Endothelial cell of umbilical vein (primary cell): ENCODE measurements at places on chromosomes 6 and 20. TPM values are rescaled to one million over a fixed set of nuclear protein-coding genes. Genes with fewer than 3 reads are reported as not detected.

VWA7 gene
- 0.11 and 0.21 TPM in 2 replicates for polyA plus RNA-seq

TBXT gene
- not detected in 2 replicates for polyA plus RNA-seq

PTPN1 gene
- 38.9 and 41.1 TPM in 2 replicates for polyA plus RNA-seq

ALDH5A1 gene
- polyA plus RNA-seq: 0.49 and 0.51 TPM in 2 replicates

TRIM15 gene
- not detected in 2 replicates for polyA plus RNA-seq

HEY2 gene
- 0.03 and 0.07 TPM in 2 replicates for polyA plus RNA-seq

NRN1 gene
- polyA plus RNA-seq: 10.9 and 12.8 TPM in 2 replicates

DNA sequence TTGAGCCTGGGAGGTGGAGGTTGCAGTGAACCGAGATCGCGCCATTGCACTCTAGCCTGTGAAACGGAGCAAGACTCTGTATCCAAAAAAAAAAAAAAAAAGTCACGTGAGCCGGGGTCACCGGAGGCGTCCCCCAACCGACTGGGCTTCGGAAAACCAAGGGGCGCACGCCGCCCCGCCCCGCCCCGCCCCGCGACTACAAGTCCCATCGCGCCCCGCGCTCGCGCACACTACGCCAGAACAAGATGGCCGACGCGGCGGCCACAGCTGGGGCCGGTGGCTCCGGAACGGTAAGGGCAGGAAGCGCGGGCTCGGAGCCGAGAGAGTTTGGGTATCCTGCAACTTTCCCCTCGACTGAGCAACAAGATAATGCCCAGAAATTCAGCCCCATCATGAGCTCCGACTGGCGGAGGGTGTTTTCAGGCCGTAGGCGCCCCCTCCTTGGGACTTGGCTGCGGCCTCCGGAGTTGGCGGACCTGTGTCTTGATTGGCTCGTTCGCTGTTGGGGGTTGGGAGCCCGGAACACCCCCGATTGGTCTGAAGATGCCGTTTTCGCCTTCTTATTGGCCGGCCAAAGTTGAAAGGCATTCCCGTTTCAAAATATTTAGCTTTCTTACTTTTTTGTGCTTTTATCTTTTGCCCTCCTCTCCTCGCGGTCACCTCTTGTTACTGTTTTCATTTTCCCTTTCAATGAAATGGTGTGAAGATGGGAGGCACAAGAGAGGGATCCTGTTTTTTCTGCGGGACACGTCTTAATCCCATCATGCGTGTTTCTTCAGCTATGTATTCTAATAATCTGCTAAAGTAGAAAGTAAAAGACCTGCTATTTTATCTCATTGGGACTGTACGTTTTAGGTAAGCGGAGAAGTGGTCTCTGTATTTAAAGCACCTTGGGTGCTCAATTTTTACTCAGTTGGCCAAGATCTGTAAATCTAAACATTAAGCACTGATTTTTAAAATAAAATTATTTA lies at the start of gene TAF8:
Gene TAF8, plus strand, starts transcription at position 228 of the 971 bp plus-strand sequence. Its CDS starts 18 bp downstream, at position 246.
- no peaks in the 10 kb centered on the region for H3K27me3 ChIP-seq
- H3K4me1 ChIP-seq: peaks cover 31% of the 10 kb centered on the region
- DNase-seq: peak; percentile 92

DNA sequence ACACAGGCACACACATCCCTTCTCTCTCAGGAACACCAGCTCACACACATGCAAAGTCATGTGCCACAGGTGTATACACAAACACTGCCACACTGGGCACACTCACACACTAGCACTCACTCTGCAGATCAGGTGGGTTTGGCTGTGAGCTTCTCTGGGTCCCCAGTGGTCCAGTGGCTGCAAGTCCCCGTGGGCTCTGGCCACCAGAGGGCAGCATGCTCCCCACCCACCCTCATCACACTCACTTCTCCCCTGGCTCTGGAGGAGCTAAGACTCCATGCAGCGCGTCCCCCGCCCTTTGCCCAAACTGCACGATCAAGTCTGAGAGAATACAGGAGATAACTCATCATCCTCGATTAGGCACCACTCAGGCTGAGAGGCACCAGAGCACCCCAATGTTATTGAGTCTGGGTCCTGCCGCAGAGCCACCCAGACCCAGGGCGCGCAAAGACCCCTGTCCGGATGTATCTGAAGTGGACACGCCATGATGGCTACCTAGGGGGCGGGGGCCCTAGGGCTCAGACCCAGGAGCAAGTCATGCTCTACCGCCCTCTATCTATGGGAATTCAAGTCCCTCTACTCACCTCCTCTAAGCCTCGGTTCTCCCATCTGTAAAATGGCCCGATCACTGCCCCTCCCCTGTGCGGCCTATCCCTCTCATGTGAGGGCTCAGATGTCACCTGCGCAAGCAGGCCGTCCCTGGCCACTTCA lies 90.5 kb downstream of the GRM4 start:
- H3K4me3 ChIP-seq: no peak overlapping the region
- no peaks in the 10 kb centered on the region for H3K4me1 ChIP-seq
- H3K36me3 ChIP-seq: no peaks in the 10 kb centered on the region
- DNase-seq: peak; percentile 61

DNA sequence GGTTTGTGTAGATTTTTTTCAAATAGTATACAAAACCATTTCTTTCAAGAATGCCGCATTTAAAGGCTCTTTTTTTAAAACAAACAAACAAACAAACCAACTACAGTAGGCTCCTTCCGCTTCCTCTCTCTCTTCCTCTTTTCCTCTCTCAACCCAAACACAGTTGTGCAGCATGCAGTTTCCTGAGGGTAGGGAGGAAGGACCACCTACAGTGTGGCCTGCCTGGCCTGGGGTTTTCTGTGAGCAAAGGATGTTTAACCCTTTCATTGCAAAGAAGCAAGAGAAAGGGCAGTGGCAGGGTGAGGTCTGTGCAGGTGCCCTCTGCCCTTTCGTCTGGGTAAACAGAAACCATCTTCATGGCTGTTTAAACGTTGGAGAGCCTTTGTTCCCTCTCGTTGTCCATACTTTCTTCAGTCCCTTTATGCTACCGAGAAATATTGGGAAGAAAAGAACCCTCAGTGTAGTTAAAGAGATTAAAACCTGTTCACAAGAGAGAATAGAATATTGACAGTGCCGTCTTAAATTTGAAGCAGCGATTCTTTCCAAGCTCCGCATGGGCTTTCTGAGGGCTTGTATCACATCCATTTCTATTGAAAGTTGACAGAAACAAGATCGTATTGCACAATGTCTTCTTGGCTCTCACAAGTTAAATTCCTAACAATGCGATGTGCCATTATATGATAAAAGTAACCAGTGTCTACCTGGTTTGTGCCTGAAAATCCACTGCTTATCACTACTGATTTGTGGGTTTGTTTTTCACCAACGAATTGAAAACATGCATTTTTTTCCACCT lies 215.5 kb upstream of the SNX9 start:
- peaks cover 4% of the 10 kb centered on the region for H3K36me3 ChIP-seq
- H3K27me3 ChIP-seq: no peaks in the 10 kb centered on the region
- no peak for DNase-seq
- no peaks in the 10 kb centered on the region for H3K4me1 ChIP-seq
- no peak overlapping the region for H3K4me3 ChIP-seq
- no peak overlapping the region for H3K27ac ChIP-seq

GRCh38 chr20:53330601-53331140 lies 263.0 kb downstream of the ZNF217 start:
- H3K4me3 ChIP-seq: no peak overlapping the region
- no peak overlapping the region for H3K27ac ChIP-seq
- DNase-seq: no peak
- H3K36me3 ChIP-seq: no peaks in the 10 kb centered on the region
- H3K4me1 ChIP-seq: no peaks in the 10 kb centered on the region

DNA sequence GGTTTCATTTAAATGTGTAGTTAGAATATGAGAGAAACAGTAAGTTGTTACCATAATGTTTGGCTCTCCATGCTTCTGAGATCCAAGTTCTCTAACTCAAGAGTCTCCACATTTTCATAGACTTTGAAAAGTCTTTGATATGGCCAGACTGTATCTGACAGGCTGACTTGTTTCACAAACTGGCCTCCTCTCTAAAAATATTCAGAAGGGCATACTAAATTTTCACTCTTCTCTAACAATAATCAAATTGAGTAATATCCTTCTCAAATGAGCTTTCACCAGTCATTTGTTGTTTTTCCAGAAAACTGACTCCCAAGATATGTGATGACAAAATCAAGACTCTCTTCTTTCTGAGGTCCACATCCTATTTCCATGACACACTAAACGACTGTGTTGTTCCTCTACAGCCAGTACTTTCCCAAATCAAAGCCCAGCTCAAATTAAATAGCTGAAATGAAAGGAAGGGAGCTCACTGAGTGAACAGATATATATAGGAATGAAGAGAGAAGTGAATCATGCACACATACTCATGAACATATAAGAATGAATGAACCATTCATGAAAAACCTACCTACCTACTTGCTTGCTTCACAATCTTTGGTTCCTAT lies 15.1 kb downstream of the HIVEP2 start:
- no peaks in the 10 kb centered on the region for H3K27me3 ChIP-seq
- no peak overlapping the region for H3K4me3 ChIP-seq
- DNase-seq: no peak
- no peak overlapping the region for H3K27ac ChIP-seq
- no peaks in the 10 kb centered on the region for H3K36me3 ChIP-seq

- no peaks in the 10 kb centered on the region for H3K4me1 ChIP-seq
- no peak overlapping the region for H3K4me3 ChIP-seq
- no peak for DNase-seq
- no peak overlapping the region for H3K27ac ChIP-seq
- no peaks in the 10 kb centered on the region for H3K27me3 ChIP-seq
- H3K36me3 ChIP-seq: no peaks in the 10 kb centered on the region
Observed at GRCh38 chr6:117771403-117771802, 96.1 kb downstream of the NUS1 start.

GRCh38 chr6:31705931-31706330 lies 735 bp upstream of the LY6G6F start:
- DNase-seq: no peak
- no peak overlapping the region for H3K4me3 ChIP-seq
- H3K4me1 ChIP-seq: peaks cover 15% of the 10 kb centered on the region
- H3K27ac ChIP-seq: no peak overlapping the region

GRCh38 chr6:99297415-99297814 lies 52.1 kb downstream of the FAXC start:
- H3K4me1 ChIP-seq: no peaks in the 10 kb centered on the region
- H3K27me3 ChIP-seq: no peaks in the 10 kb centered on the region
- no peak overlapping the region for H3K27ac ChIP-seq
- no peaks in the 10 kb centered on the region for H3K36me3 ChIP-seq
- no peak for DNase-seq
- no peak overlapping the region for H3K4me3 ChIP-seq

GRCh38 chr20:16262594-16262993 lies 310.7 kb downstream of the KIF16B start:
- H3K27me3 ChIP-seq: no peaks in the 10 kb centered on the region
- no peaks in the 10 kb centered on the region for H3K36me3 ChIP-seq
- no peak overlapping the region for H3K4me3 ChIP-seq
- no peak overlapping the region for H3K27ac ChIP-seq
- H3K4me1 ChIP-seq: no peaks in the 10 kb centered on the region

- no peak overlapping the region for H3K27ac ChIP-seq
- H3K27me3 ChIP-seq: no peaks in the 10 kb centered on the region
- peaks cover 2% of the 10 kb centered on the region for H3K36me3 ChIP-seq
- DNase-seq: no peak
- H3K4me3 ChIP-seq: no peak overlapping the region
- peaks cover 3% of the 10 kb centered on the region for H3K4me1 ChIP-seq
Observed at GRCh38 chr20:51400051-51400926, 142.2 kb downstream of the NFATC2 start.

DNA sequence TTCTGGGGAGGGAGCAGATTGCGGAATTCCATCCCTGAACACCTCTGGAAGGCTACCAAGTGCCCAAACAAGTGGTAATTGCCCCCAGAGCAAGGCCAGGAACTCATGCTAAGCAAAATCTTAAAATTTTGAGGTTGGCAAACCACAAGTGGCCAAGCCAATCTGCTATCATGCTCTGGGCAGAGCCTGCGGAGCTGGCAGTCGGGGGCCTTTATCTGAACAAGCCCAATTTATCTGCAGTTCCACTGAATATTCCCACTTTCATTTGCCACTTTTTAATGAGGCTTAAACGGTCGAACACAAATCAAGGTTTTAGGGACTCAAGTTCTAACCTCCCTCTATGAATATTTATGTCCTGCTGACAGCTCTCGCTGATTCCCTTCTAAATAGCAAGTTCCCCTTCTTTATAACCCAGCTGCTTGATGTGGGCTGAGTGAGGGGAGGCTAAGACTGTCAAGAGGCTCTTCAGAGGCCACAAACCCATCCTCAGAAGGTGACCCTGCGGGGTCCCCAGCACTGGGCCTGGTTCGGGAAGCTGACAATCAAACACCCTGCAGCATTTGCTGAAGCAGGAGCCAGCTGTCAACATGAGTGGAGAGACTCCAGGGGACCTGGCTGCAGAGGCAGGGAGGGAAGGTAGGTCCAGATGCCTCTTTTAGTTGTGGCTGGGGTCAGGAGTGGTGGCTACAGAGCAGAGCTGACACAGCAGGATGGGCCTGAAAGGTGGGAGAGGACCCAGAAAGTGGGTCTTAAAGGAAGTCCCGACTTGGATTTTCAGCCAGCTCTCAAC lies 11.9 kb downstream of the CCDC167 start:
- DNase-seq: no peak
- no peak overlapping the region for H3K4me3 ChIP-seq
- no peaks in the 10 kb centered on the region for H3K4me1 ChIP-seq
- H3K27ac ChIP-seq: no peak overlapping the region
- H3K27me3 ChIP-seq: no peaks in the 10 kb centered on the region

GRCh38 chr6:31961616-31962015 lies 2.6 kb downstream of the SKIC2 start:
- no peak overlapping the region for H3K4me3 ChIP-seq
- DNase-seq: no peak
- H3K27ac ChIP-seq: no peak overlapping the region
- H3K36me3 ChIP-seq: peaks cover 9% of the 10 kb centered on the region

DNA sequence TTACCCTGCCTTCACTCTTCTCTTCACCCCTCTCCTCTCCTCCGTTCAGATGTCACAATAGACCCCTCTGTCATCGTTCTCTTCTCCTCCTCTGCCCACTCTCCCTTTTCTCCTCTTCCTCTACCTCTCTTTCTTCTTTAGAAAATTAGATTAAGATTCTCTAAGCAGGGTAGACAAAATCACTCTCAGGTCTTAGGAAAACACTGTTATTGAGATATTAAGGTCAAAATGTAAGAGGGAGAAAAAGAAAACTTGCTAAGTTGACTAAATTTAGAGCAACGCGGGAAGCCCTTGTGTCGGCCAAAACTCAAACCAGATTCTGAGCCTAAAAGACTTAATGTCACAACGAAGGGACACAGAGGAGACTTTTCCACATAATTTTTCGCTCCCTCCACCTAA lies 22.1 kb upstream of the ZNF184 start:
- H3K4me1 ChIP-seq: peaks cover 7% of the 10 kb centered on the region
- H3K27me3 ChIP-seq: peaks cover 23% of the 10 kb centered on the region

GRCh38 chr6:113901482-113901881 lies 44.3 kb downstream of the MARCKS start:
- H3K4me3 ChIP-seq: no peak overlapping the region
- H3K27ac ChIP-seq: no peak overlapping the region
- H3K36me3 ChIP-seq: no peaks in the 10 kb centered on the region
- H3K27me3 ChIP-seq: no peaks in the 10 kb centered on the region
- DNase-seq: peak; percentile 89

GRCh38 chr6:160238761-160239751 lies 19.6 kb downstream of the SLC22A2 start:
- no peak overlapping the region for H3K27ac ChIP-seq
- H3K36me3 ChIP-seq: no peaks in the 10 kb centered on the region
- H3K4me3 ChIP-seq: no peak overlapping the region
- no peaks in the 10 kb centered on the region for H3K27me3 ChIP-seq
- H3K4me1 ChIP-seq: no peaks in the 10 kb centered on the region
- no peak for DNase-seq
